ENCODE measurements at places on chromosomes 16 and 17.

DNA sequence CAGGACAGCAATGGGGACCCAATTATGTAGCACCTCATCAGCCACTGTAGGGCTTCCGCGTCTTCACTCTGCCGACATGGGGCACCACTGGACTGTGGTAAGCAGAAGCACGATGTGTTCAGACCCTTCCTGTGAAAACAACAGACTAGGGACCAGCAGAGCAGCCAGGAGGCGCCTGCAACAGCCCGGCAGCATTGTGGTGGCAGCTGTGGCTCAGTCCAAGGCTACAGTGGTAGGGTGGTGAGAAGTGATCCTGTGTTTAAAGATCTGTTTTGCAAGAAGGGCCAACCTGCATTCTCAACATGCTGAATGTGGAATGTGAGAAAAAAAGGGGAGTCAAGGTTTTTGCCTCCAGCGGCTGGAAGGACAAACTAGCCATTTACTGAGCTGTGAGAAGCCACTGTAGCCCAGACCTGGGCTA lies 80.8 kb downstream of the GAS7 start:
- no peak for DNase-seq

- no peak for DNase-seq
Measured at GRCh38 chr17:74842599-74843351, 16.9 kb downstream of the GRIN2C start.

GRCh38 chr17:17987901-17988300 lies 15.2 kb downstream of the DRC3 start:
- no peak for DNase-seq

GRCh38 chr16:66099306-66099705 lies 267.2 kb upstream of the CDH5 start:
- no peak for DNase-seq

- DNase-seq, result no peak
Measured at GRCh38 chr17:29973005-29973404, 31.6 kb downstream of the EFCAB5 start.

- DNase-seq, result no peak
Measured at GRCh38 chr16:26524846-26525245, 541.9 kb upstream of the C16orf82 start.

GRCh38 chr16:87068762-87069150 lies 248.4 kb downstream of the C16orf95 start:
- no peak for DNase-seq

DNA sequence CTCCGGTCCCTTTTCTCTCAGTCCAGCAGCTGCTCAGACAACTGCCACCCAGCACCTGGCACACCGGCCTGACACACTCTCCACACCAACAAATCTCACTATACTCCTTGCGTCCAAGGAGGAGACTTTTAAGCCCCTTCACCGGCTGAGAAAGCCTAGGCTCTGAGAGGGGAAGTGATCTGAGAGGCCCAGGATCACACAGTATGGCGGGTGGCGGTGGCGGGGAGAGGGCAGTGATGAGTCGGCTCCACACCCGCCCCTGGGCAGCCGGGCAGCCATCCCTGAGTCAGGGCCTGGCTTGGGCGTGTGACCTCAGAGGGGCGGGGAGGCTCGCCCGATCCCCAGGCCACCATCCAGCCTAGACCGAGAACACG lies 569 bp downstream of the FLII start:
- no peak for DNase-seq

DNA sequence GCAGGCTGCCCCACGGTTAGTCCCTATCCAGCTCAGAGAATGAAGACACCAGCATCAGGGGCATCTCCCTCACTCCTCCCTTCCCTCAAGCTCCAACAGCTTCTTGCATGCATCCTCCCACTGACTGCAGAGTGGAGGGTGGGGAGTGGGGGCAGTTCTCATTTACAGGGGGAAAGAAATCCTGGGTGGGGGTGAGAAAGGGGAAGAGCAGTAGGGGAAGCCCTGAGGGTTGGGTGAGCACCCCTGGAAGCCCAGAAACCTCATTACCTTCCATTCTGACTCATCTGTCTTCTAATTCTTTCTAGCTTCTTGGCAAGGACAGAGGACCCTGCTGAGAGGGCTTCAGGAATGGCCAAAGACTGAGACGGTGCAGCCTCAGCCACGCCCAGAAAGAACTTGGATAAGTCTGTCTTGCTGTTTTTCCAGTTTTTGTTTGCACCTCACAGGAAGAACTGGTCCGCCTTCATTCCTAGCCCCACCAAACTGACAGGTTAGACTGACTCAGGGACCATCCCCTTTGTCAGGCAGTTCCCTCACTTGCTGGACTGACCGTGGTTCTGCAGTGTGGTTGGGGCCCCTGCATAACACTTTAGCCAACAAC lies 52.5 kb upstream of the WSB1 start:
- DNase-seq, result no peak

- DNase-seq, result peak; percentile 21
Measured at GRCh38 chr17:79777894-79778503, at the start of gene CBX2. CBX2 (plus strand) TSS chr17:79778148; CDS start chr17:79778236, 88 bp downstream.

GRCh38 chr17:16352667-16353316 lies 477 bp downstream of the CENPV start:
- DNase-seq, result peak; percentile 27

DNA sequence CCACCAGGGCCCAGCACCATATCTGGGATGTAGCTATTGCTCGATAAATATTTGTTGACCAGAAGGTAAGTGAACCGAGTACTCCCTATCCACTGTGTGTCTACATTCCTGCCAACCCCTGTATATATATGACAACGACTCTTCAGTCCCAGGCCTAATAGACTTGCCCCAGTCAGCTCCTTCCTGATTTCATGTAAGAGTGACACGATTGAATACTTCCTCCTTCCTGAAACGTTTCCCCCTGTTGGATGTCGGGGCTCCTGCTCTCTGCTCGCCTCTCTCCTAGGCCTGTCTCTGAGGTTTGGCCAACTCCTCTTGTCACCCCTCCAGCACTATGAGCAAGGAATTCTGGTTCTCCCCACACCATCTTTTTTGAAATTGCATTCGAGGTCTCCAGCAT lies 178.9 kb downstream of the PRKCA start:
- no peak for DNase-seq

DNA sequence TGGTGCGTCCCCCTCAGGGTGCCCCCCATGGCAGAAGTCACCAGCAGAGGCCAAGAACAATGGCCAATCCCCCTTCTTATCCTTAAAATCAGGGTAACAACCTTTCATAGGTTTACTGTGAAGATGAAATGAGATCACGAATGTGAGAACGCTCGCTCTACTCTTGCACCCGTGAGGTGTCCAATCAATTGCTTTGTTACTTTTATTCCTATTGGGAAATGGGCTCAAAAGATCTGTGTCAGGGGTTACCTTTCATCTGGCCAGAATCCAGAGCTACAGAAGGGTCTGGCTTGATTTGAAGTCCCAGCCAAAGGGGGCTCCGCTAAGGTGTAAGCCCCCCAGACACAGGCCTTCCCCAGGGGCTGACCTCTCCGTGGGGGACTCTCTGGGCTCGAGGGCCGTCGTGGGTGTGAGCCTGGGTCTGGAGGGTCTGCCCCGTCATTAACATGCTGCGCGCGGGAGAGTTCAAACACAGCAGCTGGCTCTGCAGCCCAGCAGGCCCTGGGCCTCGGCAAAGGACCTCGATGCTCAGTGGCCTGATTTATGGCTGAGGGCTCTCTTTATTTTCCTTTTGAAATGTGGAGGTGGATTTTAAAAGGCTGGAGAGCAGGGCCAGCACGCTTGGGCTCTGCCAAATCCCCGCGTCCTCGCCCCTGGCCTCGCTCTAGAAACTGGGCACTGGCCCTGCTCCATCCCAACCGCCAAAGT lies 10.4 kb downstream of the ABR start:
- DNase-seq, result no peak

DNA sequence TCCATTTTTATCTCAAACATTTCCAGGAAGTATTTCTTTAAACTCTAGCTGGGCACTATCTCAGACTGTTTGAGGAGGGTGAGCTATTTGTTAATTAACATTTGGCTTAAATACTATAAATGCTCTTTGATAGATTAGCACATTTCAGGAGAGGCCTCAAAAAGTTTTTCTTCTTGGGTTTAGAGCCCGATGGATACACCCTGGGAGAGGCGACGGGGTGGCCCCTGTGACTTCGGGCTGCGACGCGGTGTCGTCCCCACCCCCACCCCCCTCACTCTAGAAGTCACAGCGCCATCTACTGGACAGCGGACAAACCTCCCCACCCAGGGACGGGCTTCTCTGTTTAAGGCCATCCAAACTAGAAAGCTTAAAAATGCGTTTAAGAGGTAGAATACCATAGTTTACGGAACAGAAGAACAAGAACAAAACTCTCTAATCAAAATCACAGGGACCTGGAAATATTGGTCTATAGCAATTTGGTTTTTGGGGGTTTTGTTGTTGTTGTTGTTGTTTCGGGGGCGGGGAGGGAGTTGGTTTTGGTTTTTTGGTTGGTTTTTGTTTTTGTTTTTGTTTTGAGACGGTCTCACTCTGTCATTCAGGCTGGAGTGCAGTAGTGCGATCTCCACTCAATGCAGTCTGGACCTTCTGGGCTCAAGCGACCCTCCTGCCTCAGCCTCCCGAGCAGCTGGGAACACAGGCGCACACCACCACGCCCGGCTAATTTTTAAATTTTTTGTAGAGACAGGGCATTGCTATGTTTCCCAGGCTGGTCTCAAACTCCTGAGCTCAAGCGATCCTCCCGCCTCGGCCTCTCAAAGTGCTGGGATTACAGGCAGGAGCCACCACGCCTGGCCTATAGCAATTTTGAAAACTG lies 254.4 kb downstream of the C16orf95 start:
- peak; percentile 49 for DNase-seq

DNA sequence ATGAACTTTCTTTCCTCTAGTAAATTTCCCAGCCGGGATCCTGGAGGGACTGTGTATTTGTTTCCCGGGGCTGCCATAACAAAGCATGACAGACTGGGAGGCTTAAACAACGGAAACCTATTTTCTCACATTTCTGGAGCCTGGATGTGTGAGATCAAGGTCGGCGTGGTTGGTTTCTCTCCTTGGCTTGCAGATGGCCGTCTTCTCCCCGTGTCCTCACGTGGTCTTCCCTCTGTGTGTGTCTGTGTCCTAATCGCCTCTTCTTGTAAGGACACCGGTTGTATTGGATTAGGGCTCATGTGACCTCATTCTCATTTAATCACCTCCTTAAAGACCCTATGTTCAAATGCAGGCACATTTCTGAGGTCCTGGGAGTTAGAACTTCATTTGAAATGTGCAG lies 22.0 kb upstream of the USP10 start:
- no peak for DNase-seq

GRCh38 chr17:75547091-75547490 lies 21.6 kb downstream of the LLGL2 start:
- DNase-seq, result no peak

GRCh38 chr17:49762151-49762941 lies 1.6 kb downstream of the FAM117A start:
- DNase-seq, result no peak

DNA sequence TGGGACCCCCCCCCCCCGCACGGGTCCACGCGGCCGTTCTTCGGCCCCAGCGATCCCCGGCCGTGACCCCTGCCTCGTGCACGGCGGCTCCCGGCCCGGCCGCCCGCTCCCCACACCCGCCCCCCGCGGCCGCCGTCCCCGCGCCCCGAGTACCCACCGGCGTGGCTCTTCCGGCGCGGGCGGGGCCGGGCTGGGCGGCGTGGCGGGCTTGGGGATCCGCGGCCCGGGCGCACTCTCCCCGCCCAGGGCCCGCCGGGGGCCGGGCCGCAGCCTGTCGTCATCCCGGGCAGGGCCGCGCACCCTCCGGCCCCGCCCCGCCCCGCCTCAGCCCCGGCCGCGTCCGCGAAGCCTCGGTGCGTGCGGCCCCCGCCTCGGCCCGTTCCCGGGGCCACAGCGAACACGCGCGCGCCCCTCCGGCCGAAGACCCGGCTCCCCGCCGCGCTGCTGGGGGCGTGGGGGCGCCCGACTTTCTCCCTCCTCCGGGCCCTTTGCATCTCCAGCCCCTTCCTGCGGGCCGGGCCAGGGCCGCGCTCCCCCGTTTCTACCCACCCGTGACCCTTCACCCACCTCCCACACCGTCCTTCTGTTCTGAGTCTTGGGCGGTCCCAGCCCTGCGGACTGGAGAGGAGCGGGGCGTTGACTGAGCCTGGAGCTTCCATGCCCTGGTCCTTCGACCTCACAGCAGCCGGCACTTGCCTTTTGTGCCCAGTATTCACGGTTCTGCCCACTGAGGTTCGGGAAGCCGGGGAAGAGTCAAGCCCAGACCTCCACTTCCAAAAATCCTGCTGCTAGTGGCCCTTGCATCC lies 840 bp downstream of the MYO1C start:
- DNase-seq, result no peak

DNA sequence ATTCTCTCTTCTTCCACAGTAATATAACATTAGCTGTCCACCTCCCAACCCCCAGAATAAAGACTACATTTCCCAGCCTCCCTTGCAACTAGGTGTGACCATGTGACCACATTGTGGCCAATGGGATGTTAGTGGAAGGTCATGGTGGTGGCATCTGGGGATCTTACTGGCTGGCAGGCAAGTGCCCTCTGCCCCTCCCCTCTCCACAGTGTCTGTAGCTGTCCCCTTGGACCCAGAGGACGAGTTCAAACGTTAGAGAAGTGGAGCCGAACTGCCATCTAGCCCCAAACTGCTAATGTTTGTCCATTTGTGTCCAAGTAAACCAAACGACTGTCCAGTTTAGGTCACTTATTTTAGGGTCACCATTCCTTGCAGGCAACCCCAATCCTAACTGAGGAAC lies 26.6 kb upstream of the KCNG4 start:
- DNase-seq, result peak; percentile 62

DNA sequence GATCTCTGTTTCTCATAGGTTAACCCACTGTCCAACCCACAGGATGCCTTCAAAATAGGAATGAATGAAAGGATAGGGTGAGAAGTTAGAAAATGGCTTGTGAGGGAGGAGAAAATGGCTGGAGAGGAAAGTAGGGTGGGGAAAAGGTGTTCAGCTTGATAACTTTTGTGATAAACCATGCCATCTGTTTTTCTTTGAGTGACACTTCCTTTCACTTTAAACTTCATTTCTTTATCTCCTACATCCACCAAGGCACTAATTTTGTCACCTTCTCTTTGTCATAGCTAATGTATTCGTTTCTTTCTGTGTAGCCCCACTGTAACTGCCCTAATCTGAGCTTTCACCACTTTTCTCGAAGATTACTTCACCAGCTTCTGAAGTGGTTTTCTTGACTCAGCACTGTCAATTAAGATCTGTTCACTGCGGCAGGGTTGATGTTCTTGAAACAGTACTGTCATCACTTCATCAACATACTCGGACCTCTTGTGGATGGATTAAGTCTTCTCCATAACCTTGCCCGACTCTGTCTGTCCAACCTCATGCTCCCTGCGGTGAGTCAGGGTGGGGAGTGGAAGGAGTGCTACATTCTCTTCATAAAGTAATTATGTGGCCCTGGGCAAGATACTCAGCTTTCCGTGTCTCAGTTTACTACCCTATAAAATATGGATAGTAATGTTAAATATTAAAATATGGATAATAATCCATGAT lies 5.5 kb upstream of the KRT10 start:
- peak; percentile 94 for DNase-seq

DNA sequence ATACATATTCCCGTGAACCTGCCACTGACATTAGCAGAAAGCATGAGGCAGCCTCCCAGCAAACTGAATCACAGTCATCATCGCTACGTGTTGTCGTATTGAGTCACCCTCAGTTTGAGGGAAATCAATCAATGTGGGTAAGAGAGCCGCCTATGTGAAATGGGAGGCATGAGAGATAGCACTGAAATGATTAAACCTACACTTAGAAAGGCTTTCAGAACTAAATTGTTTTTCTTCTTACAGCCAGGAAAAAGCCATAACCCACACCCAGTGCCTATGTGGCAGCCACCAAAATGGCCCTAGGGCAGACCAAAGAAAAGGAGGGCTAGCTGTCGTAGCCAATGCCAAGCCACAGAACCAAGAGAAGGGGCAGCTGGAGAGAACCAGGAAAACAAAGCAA lies 90.5 kb downstream of the ADAMTS18 start:
- DNase-seq, result no peak

Data from Jurkat, Clone E6-1 (cell line).